ENCODE measurements at places on chromosomes 6 and 20. TPM values are rescaled to one million over a fixed set of nuclear protein-coding genes. Genes with fewer than 3 reads are reported as not detected.
A peak's percentile ranks its signal among the peaks of the same experiment; 100 is the strongest.

DNA sequence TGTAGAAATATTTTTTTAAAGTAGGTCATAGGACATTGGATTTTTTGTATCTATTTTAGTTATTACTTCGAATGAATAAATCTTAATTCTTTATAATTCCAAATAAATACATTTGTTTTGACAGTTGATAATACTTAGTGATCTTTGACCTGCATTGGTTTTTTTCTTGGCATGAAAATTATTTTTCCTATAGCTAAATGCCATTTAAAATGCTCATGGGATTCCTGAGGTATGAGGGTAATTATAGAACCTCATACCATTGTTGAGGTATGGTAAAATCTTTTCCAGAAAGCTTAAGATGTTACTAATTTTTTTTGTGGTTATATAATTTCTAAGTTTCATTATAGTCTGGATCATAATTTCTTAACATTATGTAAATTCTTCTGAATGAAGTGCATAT is 8.3 kb downstream of the PM20D2 start:
- H3K27ac ChIP-seq: no peak overlapping the region
- H3K36me3 ChIP-seq: peaks cover 6% of the 10 kb centered on the region
- no peak overlapping the region for H3K4me3 ChIP-seq
- peaks cover under 1% of the 10 kb centered on the region for H3K4me1 ChIP-seq
- H3K27me3 ChIP-seq: no peaks in the 10 kb centered on the region
- no peak for DNase-seq

RGS17 gene
- total RNA-seq: 0.25 TPM

- H3K4me1 ChIP-seq: peaks cover 25% of the 10 kb centered on the region
- peak overlapping the region; percentile 91 for H3K4me3 ChIP-seq
- no peaks in the 10 kb centered on the region for H3K27me3 ChIP-seq
- no peak for DNase-seq
- H3K27ac ChIP-seq: peak overlapping the region; percentile 89
These were observed 621 bp downstream of the NOL7 start for GRCh38 chr6:13615792-13616120.

- H3K27me3 ChIP-seq: no peaks in the 10 kb centered on the region
- no peaks in the 10 kb centered on the region for H3K36me3 ChIP-seq
- H3K4me3 ChIP-seq: no peak overlapping the region
- H3K27ac ChIP-seq: no peak overlapping the region
- no peaks in the 10 kb centered on the region for H3K4me1 ChIP-seq
These were observed 1302.1 kb upstream of the GJE1 start for GRCh38 chr6:140830666-140831065.

HLA-DMB gene
- total RNA-seq: 10.3 TPM

ENPP5 gene
- 2.5 TPM for total RNA-seq

DNA sequence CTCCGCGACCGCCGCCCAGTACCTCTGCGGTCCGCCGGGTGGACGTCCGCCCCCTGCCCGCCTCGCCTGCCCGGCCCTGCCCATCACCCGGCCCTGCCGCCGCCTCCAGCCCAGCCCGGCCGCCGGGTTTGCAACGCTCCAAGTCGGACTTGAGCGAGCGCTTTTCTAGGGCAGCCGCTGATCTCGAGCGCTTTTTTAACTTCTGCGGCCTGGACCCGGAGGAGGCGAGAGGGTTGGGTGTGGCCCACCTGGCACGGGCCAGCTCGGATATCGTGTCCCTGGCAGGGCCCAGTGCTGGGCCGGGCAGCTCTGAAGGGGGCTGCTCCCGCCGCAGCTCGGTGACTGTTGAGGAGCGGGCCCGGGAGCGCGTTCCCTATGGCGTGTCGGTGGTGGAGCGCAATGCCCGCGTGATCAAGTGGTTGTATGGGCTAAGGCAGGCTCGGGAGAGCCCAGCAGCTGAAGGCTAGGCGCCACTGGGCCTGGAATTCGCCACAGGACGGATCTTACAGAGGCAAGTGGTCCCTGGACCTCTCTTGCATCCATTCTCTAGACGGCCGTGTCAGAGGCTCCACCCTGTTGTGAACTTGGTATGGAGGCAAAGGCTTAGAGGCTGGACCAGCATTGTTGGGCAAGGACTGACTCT is 11.8 kb downstream of the FAM110A start:
- H3K4me3 ChIP-seq: peak overlapping the region; percentile 20
- no peaks in the 10 kb centered on the region for H3K27me3 ChIP-seq
- no peak for DNase-seq
- H3K36me3 ChIP-seq: no peaks in the 10 kb centered on the region
- peak overlapping the region; percentile 54 for H3K27ac ChIP-seq

LINC00237 gene
- not detected for total RNA-seq

ABHD16B gene
- total RNA-seq: not detected

MATN4 gene
- total RNA-seq: not detected

C20orf141 gene
- total RNA-seq: not detected

GRCh38 chr6:69846770-69847491 is 19.4 kb upstream of the COL19A1 start:
- no peaks in the 10 kb centered on the region for H3K36me3 ChIP-seq
- no peaks in the 10 kb centered on the region for H3K4me1 ChIP-seq
- H3K27ac ChIP-seq: no peak overlapping the region
- no peaks in the 10 kb centered on the region for H3K27me3 ChIP-seq

TFAP2D gene
- not detected for total RNA-seq

DNA sequence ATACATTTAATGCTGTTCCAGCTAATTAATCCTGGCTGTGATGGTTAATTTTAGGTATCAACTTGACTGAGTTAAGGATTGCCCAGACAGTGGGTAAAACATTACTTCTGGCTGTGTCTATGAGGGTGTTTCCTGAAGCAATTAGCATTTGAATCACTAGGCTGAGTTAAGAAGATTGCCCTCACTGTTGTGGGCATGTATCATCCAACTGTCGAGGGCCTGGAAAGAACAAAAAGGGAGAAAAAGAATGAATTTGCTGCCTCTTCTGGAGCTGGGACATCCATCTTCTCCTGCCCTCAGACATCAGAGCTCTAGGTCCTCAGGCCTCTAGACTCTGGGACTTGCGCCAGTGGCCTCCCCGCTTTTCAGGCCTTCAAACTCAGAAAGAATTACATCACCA is 34.3 kb downstream of the SDHAF4 start:
- no peaks in the 10 kb centered on the region for H3K4me1 ChIP-seq
- H3K27me3 ChIP-seq: no peaks in the 10 kb centered on the region
- no peaks in the 10 kb centered on the region for H3K36me3 ChIP-seq
- DNase-seq: no peak
- H3K4me3 ChIP-seq: no peak overlapping the region

GRCh38 chr6:169981969-169982368 is 230.5 kb downstream of the ERMARD start:
- no peak for DNase-seq
- H3K4me3 ChIP-seq: no peak overlapping the region
- no peak overlapping the region for H3K27ac ChIP-seq
- no peaks in the 10 kb centered on the region for H3K27me3 ChIP-seq
- H3K36me3 ChIP-seq: no peaks in the 10 kb centered on the region

DNA sequence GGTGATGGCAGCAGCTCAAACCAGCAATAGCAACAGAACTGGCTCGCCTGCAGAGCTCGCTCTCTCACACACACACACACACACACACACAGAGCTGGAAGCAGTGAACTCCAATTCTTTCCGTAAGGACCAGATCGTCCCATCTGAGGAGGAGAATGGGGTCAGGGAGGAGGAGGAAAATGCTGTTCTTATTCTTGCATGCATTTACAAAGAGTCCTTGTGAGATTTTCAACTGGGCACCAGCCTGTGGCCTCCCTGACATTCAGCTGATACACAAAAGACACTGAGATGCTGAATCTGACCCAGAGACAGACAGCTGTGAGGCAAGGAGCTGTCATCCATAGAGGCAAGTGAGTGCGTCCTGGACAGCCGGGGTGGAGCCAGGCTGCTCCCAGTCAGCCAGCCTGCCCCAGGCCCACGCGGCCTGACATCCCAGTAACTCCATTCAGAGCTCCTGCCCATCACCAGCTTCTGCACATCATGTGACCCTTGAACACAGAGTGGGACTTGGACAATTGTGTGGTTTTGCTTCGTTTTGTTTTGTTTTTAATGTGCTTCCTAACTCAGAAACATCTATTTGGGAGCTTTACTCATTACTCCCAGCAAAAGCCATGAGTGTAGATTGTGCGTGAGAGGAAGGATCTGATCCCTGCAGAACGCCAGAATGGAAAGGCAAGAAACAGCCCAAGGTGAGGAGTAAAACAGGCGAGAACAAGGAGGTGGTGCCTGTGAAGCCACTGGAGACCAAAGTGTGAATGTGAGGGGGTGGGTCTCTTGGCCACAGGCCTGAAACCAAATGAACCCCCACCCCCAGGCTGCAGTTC is 2.1 kb downstream of the SERPINB9 start:
- H3K36me3 ChIP-seq: no peaks in the 10 kb centered on the region
- peak overlapping the region; percentile 76 for H3K4me3 ChIP-seq
- H3K4me1 ChIP-seq: peaks cover 41% of the 10 kb centered on the region
- H3K27ac ChIP-seq: peak overlapping the region; percentile 87
- no peak for DNase-seq

- H3K27ac ChIP-seq: no peak overlapping the region
- no peaks in the 10 kb centered on the region for H3K4me1 ChIP-seq
- H3K36me3 ChIP-seq: no peaks in the 10 kb centered on the region
- H3K27me3 ChIP-seq: no peaks in the 10 kb centered on the region
- no peak for DNase-seq
These were observed 654.4 kb downstream of the EYS start for GRCh38 chr6:65052626-65053025.

DNA sequence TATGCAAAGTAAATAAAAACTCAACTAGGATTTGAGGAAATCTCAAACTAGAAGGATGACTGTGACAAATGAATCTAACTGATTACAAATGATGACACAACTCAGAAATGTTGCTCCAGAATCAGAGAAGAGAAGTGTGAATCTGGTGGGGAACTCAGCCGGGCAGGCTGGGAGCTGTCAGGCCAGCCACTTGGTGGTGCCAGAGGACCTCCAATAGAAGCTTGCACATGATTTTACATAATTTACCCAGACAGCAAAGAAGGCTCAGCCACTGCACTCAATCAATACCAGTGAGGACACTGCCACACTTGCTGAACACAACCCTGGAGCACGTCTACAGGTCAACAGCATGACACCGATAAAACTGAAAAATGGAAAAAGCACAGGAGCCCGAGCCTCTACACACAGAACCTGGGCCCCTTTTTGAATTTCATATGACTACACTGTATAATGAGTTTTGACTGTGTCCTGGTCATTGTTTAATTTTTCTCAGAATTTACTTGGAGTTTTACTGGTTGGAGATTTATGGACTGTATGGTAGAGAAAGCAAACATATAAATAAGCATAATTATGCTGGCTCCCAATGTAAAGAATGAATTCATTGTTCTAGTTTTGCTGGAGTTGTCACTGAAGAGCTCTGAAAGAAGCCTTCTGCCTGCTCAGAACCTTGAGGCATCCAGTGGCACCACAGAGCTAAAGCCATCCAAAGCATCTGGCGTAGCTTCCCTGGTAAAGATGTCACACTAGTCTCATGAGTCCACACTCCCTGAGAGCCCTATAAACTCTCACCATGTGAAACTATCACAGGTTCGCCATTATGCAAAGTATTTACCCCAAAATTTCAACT is 296.5 kb downstream of the THBS2 start:
- no peak for DNase-seq
- H3K4me1 ChIP-seq: no peaks in the 10 kb centered on the region
- H3K4me3 ChIP-seq: no peak overlapping the region
- peak overlapping the region; percentile 30 for H3K27ac ChIP-seq
- H3K27me3 ChIP-seq: no peaks in the 10 kb centered on the region

DNA sequence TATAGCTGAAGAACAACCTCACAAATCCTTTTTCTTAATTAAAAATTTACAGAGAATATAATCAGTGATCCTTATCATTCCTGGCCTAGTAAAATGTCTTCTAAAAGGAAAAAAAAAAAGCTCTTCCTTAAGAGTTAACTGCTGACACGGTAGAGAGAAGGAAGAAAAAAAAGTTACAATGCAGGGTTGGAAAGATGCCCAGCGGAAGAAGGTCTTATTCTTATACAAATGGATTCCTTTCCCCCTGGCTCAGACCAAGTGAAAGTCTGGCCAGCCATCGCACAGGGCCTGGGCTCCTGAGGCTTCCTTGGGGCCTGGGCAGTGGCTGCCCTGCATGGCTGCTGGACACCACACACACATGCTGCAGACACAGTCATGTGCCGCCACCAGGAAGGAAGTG is 688.6 kb downstream of the TENT5A start:
- no peaks in the 10 kb centered on the region for H3K4me1 ChIP-seq
- no peak for DNase-seq
- H3K4me3 ChIP-seq: no peak overlapping the region

- no peak overlapping the region for H3K4me3 ChIP-seq
- H3K27ac ChIP-seq: no peak overlapping the region
- no peaks in the 10 kb centered on the region for H3K36me3 ChIP-seq
- H3K27me3 ChIP-seq: no peaks in the 10 kb centered on the region
- no peak for DNase-seq
These were observed 457.2 kb downstream of the KIF16B start for GRCh38 chr20:16115911-16116552.

- no peak overlapping the region for H3K27ac ChIP-seq
- H3K36me3 ChIP-seq: no peaks in the 10 kb centered on the region
- no peaks in the 10 kb centered on the region for H3K27me3 ChIP-seq
- no peaks in the 10 kb centered on the region for H3K4me1 ChIP-seq
These were observed 22.1 kb downstream of the TFAP2B start for GRCh38 chr6:50840811-50841192.

GRCh38 chr6:100493206-100493888 is 28.6 kb upstream of the SIM1 start:
- no peaks in the 10 kb centered on the region for H3K36me3 ChIP-seq
- H3K4me3 ChIP-seq: no peak overlapping the region
- H3K4me1 ChIP-seq: no peaks in the 10 kb centered on the region
- H3K27ac ChIP-seq: no peak overlapping the region
- H3K27me3 ChIP-seq: no peaks in the 10 kb centered on the region

- no peak for DNase-seq
- no peaks in the 10 kb centered on the region for H3K36me3 ChIP-seq
- H3K27ac ChIP-seq: peak overlapping the region; percentile 13
These were observed 238.2 kb downstream of the SOX4 start for GRCh38 chr6:21831521-21832291.

GRCh38 chr6:153980171-153980570 is 58.9 kb upstream of the OPRM1 start:
- no peak overlapping the region for H3K4me3 ChIP-seq
- DNase-seq: no peak
- no peaks in the 10 kb centered on the region for H3K36me3 ChIP-seq
- H3K27ac ChIP-seq: no peak overlapping the region
- no peaks in the 10 kb centered on the region for H3K4me1 ChIP-seq
- no peaks in the 10 kb centered on the region for H3K27me3 ChIP-seq

DNA sequence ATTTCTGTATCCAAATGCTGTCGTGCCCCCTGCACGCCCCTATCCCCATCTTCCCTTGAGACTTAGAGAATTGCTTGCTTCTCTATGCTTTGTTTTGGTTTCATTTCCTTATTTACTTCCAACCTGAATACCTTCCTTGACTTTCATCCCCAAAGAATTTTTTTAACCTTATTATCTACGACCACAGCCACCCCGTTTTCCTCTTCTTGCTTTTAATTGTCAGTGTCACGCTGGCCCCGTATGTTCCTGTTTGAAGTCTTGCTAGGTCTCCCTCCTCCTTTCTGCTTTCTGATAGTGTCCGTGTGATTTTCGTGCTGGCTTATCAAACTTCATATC is 40.1 kb downstream of the RNF217 start:
- no peak overlapping the region for H3K27ac ChIP-seq
- H3K4me1 ChIP-seq: peaks cover 14% of the 10 kb centered on the region
- H3K4me3 ChIP-seq: no peak overlapping the region
- no peaks in the 10 kb centered on the region for H3K27me3 ChIP-seq

SLC2A10 gene
- 21.6 TPM for total RNA-seq
